ENCODE measurements at places on chromosomes 2 and 18.

- DNase-seq, result no peak
These were observed 230.3 kb upstream of the TRIB2 start for GRCh38 chr2:12486205-12487118.

- no peak for DNase-seq
These were observed 391.6 kb downstream of the ADCYAP1 start for GRCh38 chr18:1296237-1296636.

GRCh38 chr2:98822301-98823164, 91.6 kb upstream of the MGAT4A start:
- DNase-seq, result peak; percentile 59

- no peak for DNase-seq
These were observed 32.3 kb downstream of the TMEM37 start for GRCh38 chr2:119463990-119464389.

- no peak for DNase-seq
These were observed 130.0 kb downstream of the TAF4B start for GRCh38 chr18:26356045-26356785.

- no peak for DNase-seq
These were observed 178.9 kb downstream of the CAPN13 start for GRCh38 chr2:30628341-30628740.

DNA sequence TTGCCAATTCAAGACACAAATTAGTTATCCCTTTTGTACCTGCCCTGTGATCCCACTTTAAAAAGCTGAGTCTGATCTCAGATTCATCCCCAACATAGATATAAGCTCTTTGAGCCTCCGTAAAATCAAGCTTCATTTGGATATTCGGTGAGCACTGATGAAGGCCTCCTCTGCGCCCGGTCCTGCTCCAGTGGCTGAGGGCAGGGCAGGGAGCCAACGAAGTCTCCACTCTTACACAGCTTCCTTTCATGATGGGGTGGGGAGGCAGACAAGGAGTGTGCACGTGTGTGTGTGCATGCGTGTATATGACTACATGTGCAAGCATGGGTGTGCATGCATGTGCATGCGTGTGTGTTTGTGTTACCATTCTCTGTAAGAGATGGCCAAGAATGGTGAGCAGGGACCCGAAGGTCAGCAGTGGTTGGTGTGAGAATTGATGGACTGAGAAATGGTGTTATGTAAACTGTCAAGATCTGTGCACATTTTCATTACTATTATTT, 43.6 kb downstream of the IL1RL2 start:
- no peak for DNase-seq

DNA sequence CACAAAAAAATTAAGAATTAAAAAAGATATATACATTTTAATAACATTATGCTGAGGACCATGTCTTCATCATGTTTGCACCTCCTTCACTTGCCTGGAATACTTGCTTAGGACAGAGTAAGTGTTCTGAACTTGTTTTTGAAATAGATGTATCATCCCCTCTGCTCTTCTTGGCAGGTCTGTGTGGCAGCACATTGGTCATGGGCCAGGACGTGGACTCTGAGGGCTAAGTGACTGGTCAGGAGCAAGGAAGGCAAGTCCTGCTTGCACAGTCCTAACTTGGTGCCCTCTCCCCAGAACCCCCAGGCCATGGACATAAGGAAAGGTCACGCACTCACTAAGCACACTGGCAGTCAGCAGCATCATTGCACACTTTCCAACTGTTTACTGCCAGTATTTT, 95.8 kb downstream of the PTPRM start:
- DNase-seq, result no peak

- DNase-seq, result no peak
These were observed 77.0 kb upstream of the SPOPL start for GRCh38 chr2:138424436-138425140.

GRCh38 chr2:68693951-68694350, 40.7 kb upstream of the ARHGAP25 start:
- DNase-seq, result no peak

DNA sequence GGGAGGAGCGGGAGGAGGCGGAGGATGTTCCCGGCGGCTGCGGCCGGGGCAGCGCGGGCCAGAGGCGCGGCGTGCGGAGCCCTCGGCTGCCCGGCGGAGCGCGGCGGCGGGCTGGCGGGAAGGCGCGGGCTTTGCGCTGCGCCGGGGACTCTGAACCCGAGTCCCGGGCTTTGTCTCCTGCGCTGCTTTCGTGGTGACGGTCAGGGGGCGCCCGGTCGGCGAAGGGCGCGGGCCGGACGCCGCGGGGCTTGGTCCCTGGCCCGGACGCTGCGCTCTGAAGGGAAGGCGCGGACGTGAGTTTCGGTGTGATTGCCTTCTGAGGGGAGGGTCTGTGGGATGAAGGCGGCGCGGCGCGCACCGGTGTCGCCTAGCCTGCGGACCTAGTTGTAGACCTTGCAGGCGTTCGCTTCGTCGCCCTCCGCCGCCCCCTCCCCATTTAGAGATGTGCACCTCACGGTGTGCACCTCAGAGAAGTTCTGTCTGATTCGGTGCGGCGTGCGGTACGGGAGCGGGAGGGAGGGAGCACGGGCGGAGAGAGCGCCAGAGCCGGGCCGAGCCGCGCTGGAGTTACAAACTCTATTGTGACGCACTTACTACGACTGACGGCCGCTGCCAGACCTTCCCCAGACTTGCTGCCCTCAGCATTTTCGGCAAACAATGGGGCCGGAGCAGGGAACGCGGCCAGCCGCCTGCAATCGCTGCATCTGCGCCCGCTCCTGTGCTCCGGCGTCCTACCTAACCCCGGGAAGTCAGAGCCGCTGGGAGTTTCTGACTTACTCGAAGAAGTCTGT, 2.1 kb downstream of the BCL2L11 start:
- peak; percentile 21 for DNase-seq

- no peak for DNase-seq
These were observed 270.2 kb downstream of the EN1 start for GRCh38 chr2:118577202-118577601.

- no peak for DNase-seq
These were observed 113.7 kb downstream of the XRCC5 start for GRCh38 chr2:216222650-216223352.

GRCh38 chr2:236558036-236558435, 11.6 kb upstream of the ACKR3 start:
- no peak for DNase-seq

DNA sequence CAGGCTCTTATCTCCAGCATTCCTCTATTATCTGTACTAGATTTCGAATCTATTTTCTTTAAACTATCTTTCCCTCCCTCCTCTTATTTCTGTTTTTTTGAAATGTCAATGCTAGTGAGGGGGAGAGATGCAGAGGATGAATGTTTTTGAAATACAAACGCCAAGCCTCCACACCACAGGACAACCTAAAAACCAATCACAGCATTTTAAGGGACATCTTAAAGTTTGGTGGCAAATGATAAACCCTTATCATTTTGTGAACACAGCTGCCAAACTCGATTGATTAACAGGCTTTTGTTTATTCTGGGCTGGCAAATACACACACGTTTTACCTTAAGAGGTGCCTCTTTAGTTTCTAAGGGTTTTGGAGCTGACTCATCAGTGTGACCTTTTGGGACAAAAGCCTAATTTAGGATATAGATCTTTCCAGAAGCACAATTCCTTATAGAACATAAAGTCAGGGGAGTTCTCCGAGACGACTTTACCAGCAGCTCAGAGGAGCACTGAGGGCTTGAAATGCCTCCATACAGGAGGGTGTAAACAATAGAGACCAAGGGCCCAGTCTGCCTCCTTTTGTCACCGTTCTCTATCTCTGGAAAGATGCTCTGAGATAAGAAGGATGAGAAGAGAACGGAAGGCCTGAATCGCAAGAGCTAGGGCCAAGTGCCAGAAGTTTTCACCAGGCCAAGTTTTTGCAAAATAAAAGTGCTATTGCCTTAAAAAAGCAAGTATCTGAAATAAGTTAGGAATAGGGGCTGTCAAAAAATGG, 4.2 kb upstream of the MEIS1 start:
- no peak for DNase-seq

- DNase-seq, result no peak
These were observed 48.0 kb downstream of the TRABD2A start for GRCh38 chr2:84832772-84833461.

DNA sequence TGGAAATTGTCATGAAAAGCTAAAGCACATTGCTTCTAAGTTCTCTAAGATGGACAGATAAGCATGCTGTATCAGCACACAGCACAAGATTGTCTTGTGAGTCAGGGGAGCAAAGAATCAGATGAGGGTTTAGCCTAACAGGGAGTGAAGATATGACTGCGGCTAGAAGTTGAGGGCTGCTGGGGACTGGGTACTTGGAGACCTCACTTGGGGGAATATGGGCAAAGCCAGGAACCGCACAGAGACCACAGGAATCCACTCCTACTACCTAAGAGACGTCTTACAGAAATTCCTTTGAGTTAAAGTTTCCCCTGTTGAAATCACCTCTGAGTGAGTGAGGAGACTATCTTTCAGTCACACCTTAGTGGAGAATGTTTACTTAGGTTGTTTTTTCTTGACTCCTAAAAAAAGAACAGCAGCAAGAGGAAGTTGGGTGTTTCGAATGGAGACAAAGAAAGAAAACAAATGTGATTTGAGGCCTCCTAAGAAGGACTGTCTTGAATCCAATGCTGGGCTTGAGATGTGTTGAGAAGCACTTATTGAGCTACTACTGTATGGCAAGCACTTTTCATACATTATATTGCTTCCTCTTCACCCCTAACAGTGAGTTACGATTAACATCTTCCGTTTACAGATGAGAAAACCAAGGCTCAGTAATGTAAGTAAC, 100.7 kb downstream of the ANKRD44 start:
- DNase-seq, result peak; percentile 46

DNA sequence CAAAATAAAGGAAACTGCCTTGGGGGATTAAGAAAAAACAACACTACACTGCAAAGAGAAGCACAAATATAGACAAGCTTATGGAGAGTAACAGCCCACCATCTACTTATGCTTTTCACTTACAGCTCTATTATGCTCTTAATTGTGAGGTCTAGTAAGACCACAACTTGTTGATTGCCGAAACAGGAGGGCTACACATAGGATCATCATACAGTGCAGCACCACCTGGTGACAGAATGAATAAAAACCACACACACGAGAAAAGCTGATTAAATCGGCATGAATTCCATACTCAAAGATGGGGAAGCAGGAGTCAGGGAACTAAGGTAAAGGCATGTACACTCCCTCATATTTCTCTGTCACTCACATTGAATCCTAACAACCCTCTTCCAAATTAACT, 259.2 kb downstream of the IKZF2 start:
- DNase-seq, result no peak

GRCh38 chr2:240245184-240245583, 104.7 kb upstream of the OTOS start:
- no peak for DNase-seq

- no peak for DNase-seq
These were observed 18.3 kb downstream of the IL1B start for GRCh38 chr2:112818094-112818902.

- DNase-seq, result no peak
These were observed 23.4 kb upstream of the PTPN2 start for GRCh38 chr18:12907258-12907925.

GRCh38 chr2:62465741-62466502, 40.1 kb downstream of the TMEM17 start:
- DNase-seq, result no peak

GRCh38 chr2:54574107-54574859, 118.2 kb downstream of the SPTBN1 start:
- DNase-seq, result peak; percentile 62

- no peak for DNase-seq
These were observed 159.8 kb downstream of the ZNF385B start for GRCh38 chr2:179701524-179702110.

- DNase-seq, result no peak
These were observed 354.4 kb downstream of the ARL6IP6 start for GRCh38 chr2:153072813-153073212.

- no peak for DNase-seq
These were observed 93.7 kb upstream of the SETBP1 start for GRCh38 chr18:44586782-44587524.

DNA sequence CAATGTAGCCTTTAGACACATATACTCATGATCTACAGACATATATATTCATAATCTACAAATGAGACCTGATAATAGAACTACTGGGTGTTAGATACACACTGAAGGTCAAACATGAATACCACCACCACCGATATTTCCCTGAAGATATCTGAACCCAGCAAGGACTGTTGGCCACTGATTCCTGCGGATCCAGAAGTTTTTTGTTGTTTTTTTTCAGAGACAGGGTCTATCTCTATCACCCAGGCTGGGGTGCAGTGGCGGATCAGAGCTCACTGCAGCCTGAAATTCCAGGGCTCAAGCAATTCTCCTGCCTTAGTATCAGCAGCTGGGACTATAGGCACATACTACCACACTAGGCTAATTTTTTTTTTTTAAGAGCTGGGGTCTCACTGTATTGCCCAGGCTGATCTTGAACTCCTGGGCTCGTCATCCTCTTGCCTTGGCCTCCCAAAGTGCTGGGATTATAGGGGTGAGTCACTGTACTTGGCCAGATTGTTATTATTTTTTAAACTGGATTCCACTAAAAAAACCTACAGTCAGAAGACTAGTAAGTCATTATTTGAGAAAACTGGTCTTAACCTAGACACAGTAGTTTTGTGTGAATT, 1.8 kb downstream of the METTL5 start:
- no peak for DNase-seq

DNA sequence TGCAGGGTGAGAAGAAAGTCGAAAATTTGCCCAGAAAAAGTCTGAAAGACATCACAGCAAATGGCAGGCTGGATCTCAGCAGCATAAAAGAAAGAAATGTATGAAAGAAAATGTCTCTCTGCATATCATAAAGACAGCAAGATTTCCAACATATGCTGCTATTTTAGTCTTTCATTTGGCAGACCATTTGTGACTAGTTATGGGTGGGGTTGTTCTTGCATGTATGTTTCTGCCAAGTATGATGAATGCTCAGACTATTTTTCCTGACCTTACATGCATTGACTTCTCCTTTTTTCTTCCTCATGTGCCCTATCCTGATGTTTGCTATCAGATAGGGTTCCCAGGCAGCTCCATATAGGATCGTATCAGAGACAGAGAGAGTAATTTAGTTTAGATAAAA, 58.5 kb upstream of the PARD3B start:
- no peak for DNase-seq

- DNase-seq, result no peak
These were observed 61.4 kb upstream of the RTN4 start for GRCh38 chr2:55111570-55112228.

GRCh38 chr2:62713837-62714236, 8.3 kb downstream of the EHBP1 start:
- DNase-seq, result no peak

DNA sequence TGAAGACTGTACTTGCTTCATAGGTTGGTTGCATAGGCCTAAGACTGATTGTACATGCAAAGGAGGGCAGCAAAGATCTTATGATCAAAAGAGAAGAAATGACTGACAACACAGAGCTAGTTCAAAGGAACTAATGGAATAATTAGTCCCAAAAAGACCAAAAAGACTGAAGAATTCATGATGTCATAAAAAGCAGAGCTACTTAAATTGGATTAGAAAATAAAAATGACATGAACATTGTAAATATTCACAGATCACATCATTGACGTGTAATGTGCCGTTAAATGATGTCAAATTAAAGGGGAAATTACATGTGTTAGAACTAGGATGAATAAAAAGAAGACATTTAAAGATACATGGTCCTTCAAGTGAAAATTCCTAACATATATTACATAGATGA, 616.8 kb downstream of the NR4A2 start:
- no peak for DNase-seq

Data from activated CD4-positive, alpha-beta T cell treated with anti-CD3 and anti-CD28 coated beads for 4 hours (primary cell).